Activated naive CD4-positive, alpha-beta T cell (primary cell): ENCODE measurements at places on chromosomes 3 and 15.
A peak's percentile ranks its signal among the peaks of the same experiment; 100 is the strongest.

GRCh38 chr15:66497502-66498455 is at the start of gene SNAPC5:
SNAPC5 (minus strand) TSS chr15:66497762; CDS start chr15:66497731, 31 bp downstream.
- peak; percentile 97 for DNase-seq

DNA sequence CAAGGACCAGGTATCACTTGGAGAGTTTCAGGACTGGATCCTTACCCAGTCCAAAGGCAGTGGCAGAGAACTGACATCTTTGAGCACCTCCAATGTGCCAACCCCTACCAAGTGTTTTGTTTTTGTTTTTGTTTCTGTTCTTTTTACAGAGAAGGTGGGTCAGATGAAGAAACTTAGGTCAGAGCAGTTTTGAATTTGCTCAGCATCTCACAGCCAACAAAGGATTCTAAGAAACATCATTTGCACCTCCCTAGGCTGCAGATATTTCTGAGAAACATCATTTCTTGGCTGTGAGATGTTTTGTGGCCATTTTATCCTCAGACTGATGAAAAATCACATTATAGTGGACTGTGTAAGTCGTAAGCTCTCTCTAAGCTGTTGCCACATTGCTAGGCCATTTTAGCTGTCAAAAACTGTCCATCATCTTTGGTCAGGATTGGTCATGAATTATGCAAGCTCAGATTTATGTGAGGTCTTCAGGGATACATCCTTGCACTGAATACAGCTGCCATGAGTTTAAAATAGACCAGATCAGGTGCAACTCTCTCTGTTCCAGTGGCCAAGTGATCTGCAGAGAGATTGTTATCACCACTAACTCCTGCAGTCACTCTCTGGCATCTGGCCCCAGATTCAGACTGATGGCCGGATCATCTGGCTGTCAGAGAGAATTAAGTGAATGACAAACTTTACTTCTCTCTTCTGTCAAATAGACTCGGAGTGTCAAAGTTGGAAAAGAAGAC is 341.5 kb downstream of the EPHB1 start:
- DNase-seq, result no peak

DNA sequence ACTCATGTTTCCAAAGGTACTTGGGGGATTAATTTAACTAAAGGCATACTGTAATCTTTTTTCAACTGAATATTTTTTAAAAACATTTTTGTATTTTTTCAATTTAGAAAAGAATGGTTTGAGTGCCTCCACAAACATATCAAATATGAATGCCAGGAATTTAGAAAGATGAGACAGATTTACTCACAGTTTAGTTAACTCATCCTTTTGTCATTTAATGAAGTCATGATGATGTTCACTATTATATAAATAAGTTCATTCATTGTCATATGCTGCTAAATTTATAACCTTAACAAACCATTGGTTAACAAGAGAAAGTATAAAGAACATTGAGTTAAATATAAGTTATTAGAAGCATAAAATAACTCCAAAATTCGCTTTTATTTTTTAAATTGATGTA is 50.0 kb downstream of the FGF7 start:
- no peak for DNase-seq

GRCh38 chr15:38745626-38746025 is 181.0 kb upstream of the RASGRP1 start:
- no peak for DNase-seq

GRCh38 chr3:64539451-64540196 is 148.2 kb downstream of the ADAMTS9 start:
- no peak for DNase-seq

- no peak for DNase-seq
Measured at GRCh38 chr3:66494959-66495667, 5.7 kb downstream of the LRIG1 start.
